ENCODE measurements at places on chromosomes 5 and 9. TPM values are rescaled to one million over a fixed set of nuclear protein-coding genes. Genes with fewer than 3 reads are reported as not detected.

The COL5A1 gene
- 15.6 TPM for total RNA-seq

The TTLL11 gene
- total RNA-seq, result 4.4 TPM

The ADCY2 gene
- total RNA-seq, result not detected

The FGD3 gene
- 5.5 TPM for total RNA-seq

The LIX1 gene
- not detected for total RNA-seq

The ENG gene
- total RNA-seq, result 12.8 TPM

The GOLM1 gene
- 28.5 TPM for total RNA-seq

The IL9 gene
- total RNA-seq, result not detected

The SOHLH1 gene
- total RNA-seq, result not detected

The ANKRD55 gene
- 0.37 TPM for total RNA-seq

The ARSI gene
- total RNA-seq, result 0.51 TPM

The PCDHB10 gene
- total RNA-seq, result 0.14 TPM

The HAVCR1 gene
- total RNA-seq, result 2.8 TPM

The LVRN gene
- 0.17 TPM for total RNA-seq

The WDR38 gene
- not detected for total RNA-seq

The CNTNAP3 gene
- total RNA-seq, result 4.4 TPM

The MYMK gene
- total RNA-seq, result not detected

Measured in liver (tissue), 10 donors.